ENCODE measurements at places on chromosomes 16 and 17. TPM values are rescaled to one million over a fixed set of nuclear protein-coding genes. Genes with fewer than 3 reads are reported as not detected.

SMIM22 gene
- not detected for total RNA-seq

HEATR9 gene
- total RNA-seq: not detected

CD300H gene
- total RNA-seq: not detected

CFAP97D1 gene
- not detected for total RNA-seq

GDPD1 gene
- 0.98 TPM for total RNA-seq

SLC7A6OS gene
- 13.0 TPM for total RNA-seq
